ENCODE measurements at places on chromosomes 16 and 17. TPM values are rescaled to one million over a fixed set of nuclear protein-coding genes. Genes with fewer than 3 reads are reported as not detected.

GNG13 gene
- total RNA-seq: not detected

CCL14 gene
- not detected for total RNA-seq

KRTAP4-5 gene
- not detected for total RNA-seq

KRTAP4-6 gene
- total RNA-seq: not detected

PHOSPHO1 gene
- total RNA-seq: 1.6 TPM

NPIPB5 gene
- total RNA-seq: 99.7 TPM

ASPA gene
- total RNA-seq: 1.4 TPM

GPRC5B gene
- 39.3 TPM for total RNA-seq

TEX14 gene
- total RNA-seq: 0.31 TPM

SMG1 gene
- 110 TPM for total RNA-seq

MPP2 gene
- total RNA-seq: 14.2 TPM

TBC1D3E gene
- total RNA-seq: not detected

NUP85 gene
- total RNA-seq: 25.1 TPM

SPIRE2 gene
- total RNA-seq: 17.0 TPM

VMO1 gene
- 0.62 TPM for total RNA-seq

CIBAR2 gene
- total RNA-seq: not detected

CORO7 gene
- total RNA-seq: 38.8 TPM

CEMP1 gene
- 0.16 TPM for total RNA-seq

OR2C1 gene
- 0.62 TPM for total RNA-seq

ITGAD gene
- not detected for total RNA-seq

DHRS7C gene
- not detected for total RNA-seq

FBXL19 gene
- total RNA-seq: 56.1 TPM

ZNF469 gene
- total RNA-seq: 0.31 TPM

TBC1D28 gene
- not detected for total RNA-seq

TBC1D3I gene
- 0.62 TPM for total RNA-seq

CACNA1H gene
- total RNA-seq: 15.4 TPM

CES5A gene
- 0.16 TPM for total RNA-seq

HOXB4 gene
- not detected for total RNA-seq

NDRG4 gene
- total RNA-seq: 217 TPM

GNGT2 gene
- total RNA-seq: 0.31 TPM

ZP2 gene
- not detected for total RNA-seq

ADAMTS18 gene
- 0.31 TPM for total RNA-seq

CTRB2 gene
- not detected for total RNA-seq

TBC1D3D gene
- 1.6 TPM for total RNA-seq

KRTAP4-3 gene
- total RNA-seq: not detected

BICDL2 gene
- total RNA-seq: not detected

PIPOX gene
- total RNA-seq: 4.1 TPM

TMC7 gene
- total RNA-seq: 2.8 TPM

CYLD gene
- total RNA-seq: 51.2 TPM

KRTAP2-2 gene
- total RNA-seq: not detected

GPR142 gene
- total RNA-seq: not detected

DPEP3 gene
- not detected for total RNA-seq

DNAAF1 gene
- 0.62 TPM for total RNA-seq

GAST gene
- total RNA-seq: not detected

EPN2 gene
- 53.5 TPM for total RNA-seq

KRTAP9-4 gene
- not detected for total RNA-seq

NPIPA8 gene
- total RNA-seq: 1.4 TPM

RABEP2 gene
- 17.8 TPM for total RNA-seq

DNAJA3 gene
- total RNA-seq: 32.1 TPM

CACNG5 gene
- 0.31 TPM for total RNA-seq

KCNH6 gene
- 0.16 TPM for total RNA-seq

CCL17 gene
- not detected for total RNA-seq

KRTAP16-1 gene
- total RNA-seq: not detected

AHSP gene
- total RNA-seq: 8.1 TPM

SHISA9 gene
- 14.7 TPM for total RNA-seq

All from occipital lobe (tissue), 3 donors.